CD4-positive, CD25-positive, alpha-beta regulatory T cell (primary cell): ENCODE measurements at places on chromosomes 5 and 9.
A peak's percentile ranks its signal among the peaks of the same experiment; 100 is the strongest.

- no peak for DNase-seq
Observed at GRCh38 chr5:36521219-36521618, 85.2 kb upstream of the SLC1A3 start.

DNA sequence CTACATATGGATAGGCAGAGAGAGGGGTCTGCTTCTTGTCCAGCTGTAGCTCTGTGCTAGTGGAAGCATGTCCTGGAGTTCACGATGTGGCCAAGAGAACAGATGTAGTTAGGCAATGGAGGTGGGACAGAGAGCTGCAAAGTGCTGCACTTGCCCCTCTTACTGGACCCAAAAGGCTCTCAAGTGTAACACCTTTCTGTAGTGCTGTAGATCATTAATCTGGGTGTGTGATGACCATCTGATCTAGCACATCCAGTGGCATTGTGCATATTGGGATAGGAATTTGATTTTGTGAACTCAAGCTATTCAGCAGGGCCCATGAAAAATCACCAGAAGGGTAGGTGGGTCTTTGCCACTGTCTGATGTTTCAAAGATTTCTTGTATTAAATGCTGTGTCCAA lies 151.4 kb downstream of the KDM4C start:
- no peak for DNase-seq

GRCh38 chr9:97502984-97503861 lies 1.8 kb downstream of the TMOD1 start:
- DNase-seq: no peak

- no peak for DNase-seq
Observed at GRCh38 chr9:129309906-129310305, 131.8 kb upstream of the IER5L start.

DNA sequence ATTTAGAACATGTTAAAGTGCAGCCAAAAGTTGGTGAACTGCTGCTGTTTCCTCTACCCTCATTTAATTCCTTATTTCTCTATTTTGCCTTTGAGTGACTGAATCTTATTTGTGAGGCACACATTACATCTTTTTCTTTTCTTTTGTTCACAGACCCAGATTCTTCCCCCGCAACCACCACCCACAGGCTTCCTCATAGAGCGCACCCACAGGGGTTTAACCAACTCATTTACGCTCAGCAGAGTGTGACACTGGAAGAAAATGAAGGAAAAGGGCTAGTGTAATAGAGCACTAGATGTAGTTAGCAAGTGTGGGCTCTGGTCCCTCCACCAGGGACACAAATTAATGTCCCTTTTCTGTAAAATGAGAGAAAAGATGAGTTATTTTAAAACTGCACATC lies 200.7 kb downstream of the PARP8 start:
- no peak for DNase-seq

DNA sequence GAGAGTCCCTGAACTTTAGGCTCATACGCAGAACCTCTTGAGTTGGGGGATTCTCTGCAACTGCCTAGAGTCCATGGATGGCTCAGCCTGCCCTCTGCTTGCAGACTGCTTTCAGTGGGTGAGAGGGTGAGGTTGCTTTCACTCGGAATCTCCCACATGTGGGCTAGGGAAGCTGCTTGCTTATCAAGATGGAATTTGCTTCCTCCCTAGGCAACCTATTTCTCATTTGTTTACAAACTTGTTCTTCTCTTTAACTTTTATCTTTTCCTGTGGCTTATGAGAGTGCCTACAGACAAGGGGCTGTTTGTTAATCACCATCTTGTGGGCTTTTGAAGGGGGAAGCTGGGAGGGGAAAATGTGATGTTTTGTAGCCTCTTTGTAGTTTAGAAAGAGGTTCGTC lies 10.0 kb downstream of the TLE4 start:
- peak; percentile 51 for DNase-seq

GRCh38 chr5:132561601-132562000 lies 4.8 kb downstream of the RAD50 start:
- no peak for DNase-seq

DNA sequence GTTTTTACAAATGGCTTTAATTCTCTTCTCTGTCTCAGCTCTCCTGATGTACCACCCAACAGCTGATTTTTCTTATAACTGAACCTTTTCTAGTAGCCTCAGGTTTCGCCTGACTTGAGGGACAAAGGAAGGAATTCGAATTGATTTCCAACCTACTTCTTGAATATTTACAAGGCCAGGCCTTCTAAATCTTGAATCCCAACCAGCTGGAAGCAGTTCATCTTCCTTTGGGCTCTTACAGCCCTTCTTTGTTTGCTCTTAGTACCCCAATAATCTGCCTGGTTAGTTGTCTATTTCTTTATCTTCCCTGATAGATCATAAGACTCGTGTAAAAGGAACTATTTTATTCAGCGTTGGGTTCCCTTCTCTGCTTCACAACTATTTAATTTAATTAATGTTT lies 95.9 kb downstream of the NLN start:
- DNase-seq: no peak

- DNase-seq: no peak
Observed at GRCh38 chr5:73564018-73564417, 1.4 kb downstream of the ANKRA2 start.

DNA sequence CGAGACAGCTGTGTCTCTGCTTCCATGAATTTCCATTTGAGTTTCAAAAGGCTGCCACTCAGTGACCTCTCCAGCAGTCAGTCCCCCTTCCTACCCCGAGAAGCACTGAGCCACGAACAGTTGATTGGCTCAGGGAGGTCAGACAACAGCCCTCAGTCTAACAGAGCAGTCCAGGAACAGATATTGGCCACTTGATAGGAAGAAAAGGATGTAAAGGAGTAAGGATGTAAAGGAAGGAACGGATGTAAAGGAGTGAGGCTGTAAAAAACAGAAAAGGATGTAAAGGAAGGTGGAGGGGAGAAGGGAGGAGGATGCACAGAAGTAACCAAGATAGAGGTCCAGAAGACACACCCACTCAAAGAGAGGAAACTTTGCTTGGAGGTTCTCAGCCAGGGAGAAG lies 3.2 kb upstream of the NR4A3 start:
- DNase-seq: no peak

DNA sequence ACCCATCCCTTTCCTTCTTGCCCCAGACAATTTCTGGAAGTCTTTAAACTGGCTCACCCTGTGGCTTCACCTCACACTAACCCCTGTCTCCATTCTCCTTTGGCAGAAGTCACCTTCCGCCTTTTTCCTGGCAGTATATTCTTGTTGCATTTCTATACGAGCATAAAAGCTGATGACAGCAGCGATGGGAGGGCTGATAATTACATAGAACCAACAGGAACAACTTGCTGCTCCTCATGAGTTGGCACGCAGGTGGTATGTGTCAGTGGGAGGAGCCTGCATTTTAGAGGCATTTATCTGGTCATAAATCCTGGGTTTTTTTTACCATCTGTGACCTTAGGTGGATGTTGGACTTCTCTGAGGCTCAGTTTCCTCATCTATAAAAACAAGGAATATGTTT lies 61.4 kb upstream of the CKMT2 start:
- no peak for DNase-seq

- no peak for DNase-seq
Observed at GRCh38 chr9:125820100-125820804, 73.1 kb downstream of the PBX3 start.
